ENCODE measurements at places on chromosomes 16 and 17. TPM values are rescaled to one million over a fixed set of nuclear protein-coding genes. Genes with fewer than 3 reads are reported as not detected.
A peak's percentile ranks its signal among the peaks of the same experiment; 100 is the strongest.

GRCh38 chr16:84421081-84421937, 53.0 kb downstream of the ATP2C2 start:
- DNase-seq: no peak

BAIAP2 gene
- total RNA-seq: 53.9 TPM

GP2 gene
- not detected for total RNA-seq

KRT9 gene
- not detected for total RNA-seq

NOD2 gene
- 1.6 TPM for total RNA-seq

GRCh38 chr17:70945386-70945785, 776.1 kb downstream of the KCNJ2 start:
- DNase-seq: no peak

DNA sequence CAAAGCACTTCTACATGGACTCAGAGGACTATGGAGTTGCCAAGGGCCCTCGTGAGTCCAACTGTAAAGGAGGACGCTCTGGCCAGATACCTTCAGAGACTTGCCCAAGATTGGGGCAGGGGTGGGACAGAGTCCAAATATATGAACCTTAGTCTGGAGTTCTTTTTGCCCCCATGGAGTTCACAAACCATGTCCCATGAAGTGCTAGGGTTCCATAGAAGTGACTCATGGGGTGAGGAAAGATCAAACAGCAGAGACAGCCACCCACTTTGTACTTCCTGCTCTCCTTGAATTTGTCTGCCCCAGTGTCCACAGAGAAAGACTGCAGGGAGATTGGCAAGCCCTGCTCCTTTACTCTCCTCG, 29.0 kb downstream of the SRL start:
- DNase-seq: no peak

- DNase-seq: peak; percentile 6
These were observed 71.0 kb downstream of the COPRS start for GRCh38 chr17:31787857-31788570.

DNA sequence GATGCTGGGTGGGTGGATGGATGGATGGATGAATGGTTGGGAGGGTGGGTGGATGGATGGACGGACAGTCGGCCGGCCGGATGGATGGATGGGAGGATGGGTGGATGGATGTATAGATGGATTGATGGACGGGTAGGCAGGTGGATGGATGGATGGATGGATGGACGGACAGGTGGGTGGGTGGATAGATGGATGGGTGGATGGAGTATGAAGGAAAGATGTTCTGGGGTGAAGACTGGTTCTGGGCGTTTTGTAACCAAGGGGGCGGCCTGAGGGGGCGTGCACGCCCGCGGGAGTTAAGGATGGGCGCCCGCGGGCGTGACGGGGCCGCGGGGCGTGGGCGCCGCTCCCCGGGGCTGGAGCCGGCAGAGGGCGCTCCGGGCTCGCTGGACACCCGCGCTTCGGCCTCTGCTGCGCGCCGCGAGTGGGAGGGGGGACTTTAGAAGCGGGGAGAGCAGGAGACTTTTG, at the start of gene NECAB2:
TSS of gene NECAB2 (plus strand) at position 407 of the 468 bp plus-strand sequence. CDS start 405 bp downstream, outside the sequence.
- DNase-seq: peak; percentile 55

GRCh38 chr17:83062818-83063671, 16.4 kb upstream of the METRNL start:
- no peak for DNase-seq

- peak; percentile 50 for DNase-seq
These were observed 18.3 kb upstream of the WFIKKN2 start for GRCh38 chr17:50816771-50817751.

GRCh38 chr16:28069971-28070794, 6.7 kb upstream of the GSG1L start:
- no peak for DNase-seq

DNA sequence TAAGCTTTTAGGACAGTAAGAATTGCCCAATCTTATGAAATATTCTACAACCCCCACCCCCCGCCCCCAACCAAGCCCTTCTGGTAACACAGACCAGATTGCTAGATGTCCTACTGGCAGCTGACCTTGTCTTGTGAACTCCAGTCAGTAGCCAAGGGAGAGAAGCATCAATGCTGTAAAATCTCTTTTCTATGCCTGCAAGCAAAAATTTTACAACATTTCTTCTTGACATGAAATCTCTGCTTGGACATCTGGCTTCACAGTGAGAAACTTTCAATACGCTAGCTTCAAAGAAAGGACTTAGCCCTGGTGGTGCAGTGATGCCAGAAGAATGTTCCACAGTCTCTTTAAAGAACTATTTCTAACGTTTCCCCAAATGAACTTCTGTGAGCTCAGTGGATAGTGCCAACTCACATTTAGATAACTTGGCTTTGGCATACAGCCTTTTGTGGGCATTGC, 169.3 kb upstream of the AXIN2 start:
- no peak for DNase-seq

DNA sequence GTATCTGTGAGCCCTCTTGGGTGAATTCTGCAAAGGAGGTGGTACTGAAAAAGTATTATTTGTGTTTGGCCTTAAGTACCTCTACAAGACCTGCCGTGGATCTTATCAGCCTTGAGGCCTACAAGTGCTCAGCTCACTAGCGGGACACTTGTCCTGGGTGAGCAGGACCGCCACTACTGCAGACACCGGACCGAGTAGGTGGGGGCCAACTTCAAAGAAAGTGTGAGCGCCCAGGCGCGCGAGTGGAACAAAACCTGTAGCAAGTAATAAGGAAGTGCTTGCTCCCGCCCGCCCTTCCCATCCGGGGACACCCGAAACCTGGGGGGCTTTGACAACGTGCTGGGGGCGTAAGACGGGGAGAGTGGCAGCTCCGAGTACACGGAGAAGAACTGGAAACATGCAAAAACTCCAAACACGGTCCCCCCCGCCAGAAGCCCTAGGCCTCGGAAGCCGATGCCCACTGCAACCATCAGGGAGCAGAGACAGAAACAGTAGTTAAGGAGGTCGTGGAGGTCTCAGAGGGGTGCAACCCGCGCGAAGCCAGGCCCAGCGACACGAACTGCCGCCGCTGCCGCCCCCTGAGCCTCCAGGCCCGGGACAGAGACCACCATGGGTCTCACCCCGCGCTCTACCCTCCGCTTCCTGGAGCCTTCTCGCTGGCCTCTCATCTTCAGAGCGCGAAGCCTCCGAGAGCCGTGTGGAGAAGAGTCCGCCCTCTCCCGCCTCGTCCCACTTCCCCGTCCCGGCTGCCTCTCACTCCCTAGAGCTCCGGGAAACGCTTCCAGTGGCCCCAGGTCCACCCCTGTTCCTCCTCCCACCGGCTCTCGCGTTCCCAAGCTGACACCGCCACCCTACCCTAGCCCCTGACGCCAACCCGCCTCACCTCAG, 537 bp downstream of the CNOT1 start:
- DNase-seq: peak; percentile 50

CYGB gene
- 1.6 TPM for total RNA-seq

GRCh38 chr16:4583906-4584305, 27.8 kb downstream of the C16orf96 start:
- DNase-seq: no peak

GRCh38 chr16:73064212-73064993, 16.5 kb upstream of the ZFHX3 start:
- DNase-seq: peak; percentile 62

DNA sequence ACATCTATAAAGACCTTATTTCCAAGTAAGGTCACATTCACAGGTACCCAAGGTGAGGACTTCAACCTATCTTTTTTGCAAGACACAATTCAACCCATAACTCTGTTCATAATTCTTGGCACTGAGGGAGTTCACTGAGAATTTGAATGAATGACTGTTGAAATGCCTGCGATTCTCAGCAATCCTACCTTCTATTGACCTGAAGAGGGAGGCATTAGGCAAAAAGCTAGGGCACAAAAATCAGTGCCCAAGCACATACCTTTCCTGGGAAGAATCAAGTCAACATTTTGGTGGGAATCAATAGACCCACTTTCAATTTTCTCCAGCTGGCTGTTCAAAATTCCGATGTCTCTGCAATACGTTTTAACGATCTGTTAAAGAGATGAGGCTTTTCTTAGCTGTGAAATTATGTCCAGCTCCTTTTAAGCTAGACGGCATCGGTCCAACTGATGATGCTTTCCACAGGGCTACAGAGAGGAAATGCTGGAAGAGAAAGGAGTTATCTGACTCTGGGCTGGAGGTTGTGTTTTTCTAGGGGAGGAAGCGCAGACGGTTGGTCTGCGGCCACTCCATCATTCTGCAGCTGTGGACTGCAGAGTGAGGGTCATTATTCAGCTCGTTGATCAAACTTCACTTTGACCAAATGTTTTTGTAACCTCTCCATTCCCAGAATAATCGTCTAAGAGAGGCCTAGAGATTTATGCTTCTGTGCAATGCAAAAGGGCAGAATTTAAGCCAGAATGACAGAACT, 25.2 kb downstream of the BCO1 start:
- DNase-seq: peak; percentile 29

DNA sequence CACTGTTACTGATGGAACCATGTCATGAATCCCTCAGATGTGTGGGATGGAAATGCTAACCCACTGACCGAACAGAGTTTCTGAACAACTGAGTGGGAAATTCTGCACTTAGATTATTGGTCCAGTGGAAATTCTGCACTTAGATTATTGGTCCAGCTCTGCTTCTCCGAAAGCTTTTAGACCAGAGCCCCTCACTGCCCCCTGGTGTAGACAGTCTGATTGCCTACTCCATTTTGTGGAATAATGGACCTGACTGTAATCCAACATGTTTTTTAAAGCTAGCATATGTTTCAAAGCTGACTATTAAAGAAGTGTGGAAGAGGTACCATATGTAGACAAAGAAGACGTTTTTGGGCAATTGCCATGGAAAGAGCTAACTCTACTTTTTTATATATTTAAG, 50.3 kb upstream of the TBX2 start:
- DNase-seq: no peak

- peak; percentile 52 for DNase-seq
These were observed 31.2 kb downstream of the NSMCE1 start for GRCh38 chr16:27237219-27238015.

DNA sequence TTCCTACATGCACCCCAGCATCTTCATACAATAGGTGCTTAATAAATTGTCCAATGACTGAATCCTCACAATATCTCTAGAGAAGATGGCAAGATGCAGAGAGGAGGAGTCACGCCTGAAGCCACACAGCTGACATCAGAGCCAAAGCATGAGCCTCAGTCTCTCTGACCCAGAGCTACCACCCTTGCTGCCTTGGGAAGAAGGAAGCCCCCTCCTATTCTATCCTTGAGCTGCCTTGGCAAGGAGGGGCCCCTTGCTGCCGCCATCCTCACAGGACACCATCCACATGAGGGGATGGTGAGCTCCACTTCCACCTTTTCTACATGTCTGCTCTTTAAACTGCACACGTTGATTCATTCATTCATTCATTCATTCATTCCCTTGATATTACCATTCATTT, 37.0 kb upstream of the C16orf78 start:
- DNase-seq: no peak

- DNase-seq: no peak
These were observed 116.5 kb downstream of the ADCY9 start for GRCh38 chr16:3999479-4000325.

DNA sequence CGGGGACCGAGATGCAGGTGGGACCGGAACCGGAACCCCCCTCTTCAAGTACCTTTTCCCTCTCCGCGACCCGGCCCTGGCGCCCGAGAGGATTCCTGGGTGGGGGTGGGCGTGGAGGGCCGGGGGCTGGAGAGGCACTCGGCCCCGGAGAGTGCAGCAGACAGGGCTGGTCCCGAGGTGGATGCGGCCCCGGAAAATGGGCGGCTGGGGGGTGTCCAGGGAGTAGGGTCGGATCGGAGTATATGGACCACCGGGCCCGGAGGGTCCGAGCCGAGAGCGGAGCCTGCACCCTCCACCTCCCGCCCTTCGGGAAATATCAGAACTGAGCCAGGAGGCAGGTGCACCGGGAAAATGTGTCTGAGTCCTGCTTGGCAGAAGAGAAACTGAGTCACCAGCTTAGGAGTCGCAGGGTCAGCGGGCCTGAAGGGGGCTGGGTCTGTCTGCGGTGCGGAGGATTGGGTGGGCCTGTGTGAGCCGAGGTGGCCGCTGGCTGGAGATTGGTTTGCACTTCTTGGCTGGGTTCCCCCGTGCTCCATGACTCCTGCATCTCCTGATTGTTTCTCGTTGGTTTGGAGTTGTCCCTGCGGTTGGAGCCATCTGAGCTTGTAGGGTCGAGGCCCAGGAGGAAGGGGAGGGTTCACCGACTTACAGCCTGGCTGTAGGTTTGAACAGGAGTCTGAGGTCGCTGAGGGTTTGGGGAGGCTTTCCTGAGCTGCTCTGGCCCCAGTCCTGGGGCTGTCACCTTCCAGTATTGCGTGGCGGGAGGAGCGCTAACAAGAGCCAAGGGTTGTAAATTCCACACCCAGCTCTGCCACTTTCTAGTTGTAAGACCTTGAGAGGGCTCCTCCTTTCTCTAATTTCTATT, 518 bp downstream of the SH2B1 start:
- peak; percentile 54 for DNase-seq

- DNase-seq: no peak
These were observed 70.0 kb upstream of the NKD1 start for GRCh38 chr16:50478075-50478772.

DNA sequence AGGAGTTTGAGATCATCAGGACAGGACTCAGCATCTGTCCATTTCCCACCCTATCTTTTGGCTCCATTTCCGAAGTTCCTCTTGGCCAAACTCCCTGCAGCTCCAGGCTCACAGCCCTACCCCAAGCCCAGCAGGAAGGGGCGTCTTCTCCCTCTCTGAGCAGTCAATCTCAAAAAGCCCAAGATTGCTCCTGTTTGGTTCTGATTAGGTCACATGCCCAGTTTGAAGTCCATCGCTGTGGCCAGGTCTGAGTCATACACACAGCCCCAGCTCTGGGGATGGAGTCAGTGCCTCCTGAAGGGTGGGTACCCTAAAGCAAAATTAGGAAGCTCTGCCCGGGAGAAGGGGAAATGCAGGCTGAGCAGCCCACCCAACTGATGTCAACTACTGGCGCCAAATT, 23.9 kb downstream of the SNX20 start:
- no peak for DNase-seq

KRT24 gene
- not detected for total RNA-seq

DNA sequence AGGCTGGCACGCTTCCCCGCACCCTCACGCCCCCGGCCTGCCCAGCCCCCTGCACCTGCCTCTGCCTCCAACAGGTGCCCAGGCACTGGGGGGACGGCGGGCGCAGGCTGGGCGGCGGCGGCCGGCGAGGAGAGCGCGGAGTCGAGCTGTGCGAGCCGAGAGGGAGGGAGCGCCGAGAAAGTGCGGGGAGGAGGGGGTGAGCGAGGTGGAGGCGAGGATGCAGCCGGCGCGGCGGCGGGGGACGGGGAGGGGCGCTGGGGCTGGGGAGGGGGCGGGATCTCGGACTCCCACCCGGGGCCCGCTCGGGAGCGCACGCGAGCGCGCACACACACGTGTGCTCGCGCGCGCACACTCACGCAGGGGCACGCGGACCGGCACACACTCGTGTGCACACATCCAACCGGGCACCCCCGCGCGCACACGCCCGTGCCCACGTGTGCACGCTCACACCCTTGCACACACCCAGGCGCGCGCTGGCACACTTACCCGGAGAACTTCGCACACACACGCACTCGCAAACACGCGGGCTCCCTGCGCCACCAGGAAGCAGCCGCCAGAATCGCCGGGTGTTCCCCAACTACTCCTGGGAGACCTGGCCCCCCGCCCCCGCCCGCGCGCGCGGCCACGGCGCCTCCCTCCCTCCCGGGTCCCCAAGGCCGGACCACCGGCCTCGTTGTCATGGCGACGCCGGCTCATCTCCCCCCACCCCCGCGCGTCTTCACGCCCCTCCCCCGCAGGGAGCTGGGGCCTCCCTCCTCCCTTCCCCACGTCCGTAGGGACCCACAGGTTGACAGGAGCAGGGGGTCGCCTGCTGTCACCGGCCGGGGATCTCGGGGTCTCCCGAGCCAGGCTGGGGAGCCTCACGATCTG, at the start of gene DOC2A:
TSS of gene DOC2A (minus strand) at position 184 of the 870 bp plus-strand sequence. CDS start 805 bp downstream, outside the sequence.
- DNase-seq: no peak

KRT31 gene
- not detected for total RNA-seq
